RWPE1 (cell line): ENCODE measurements at places on chromosomes 3 and 15.

DNA sequence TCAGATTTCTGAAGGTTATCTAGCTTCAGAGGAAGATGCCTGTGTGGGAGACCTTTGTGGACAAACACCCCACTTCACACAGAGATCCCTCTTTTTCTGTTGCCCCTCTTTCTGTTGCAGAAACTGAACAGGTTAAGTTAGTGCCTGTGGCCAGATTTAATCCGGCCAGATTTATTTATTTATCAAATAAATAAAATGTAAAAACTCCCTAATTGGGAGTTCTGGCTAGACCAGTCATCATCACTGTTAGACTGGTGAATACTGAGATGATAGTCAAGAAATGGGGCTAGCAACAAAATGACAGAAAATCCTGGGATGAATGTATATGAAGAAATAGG lies 1.2 kb upstream of the TBC1D5 start:
- DNase-seq, result no peak

GRCh38 chr15:65379986-65380385 lies 2.2 kb upstream of the IGDCC3 start:
- no peak for DNase-seq

- DNase-seq, result no peak
These were observed 701 bp downstream of the SGO1 start for GRCh38 chr3:20185331-20185678.

DNA sequence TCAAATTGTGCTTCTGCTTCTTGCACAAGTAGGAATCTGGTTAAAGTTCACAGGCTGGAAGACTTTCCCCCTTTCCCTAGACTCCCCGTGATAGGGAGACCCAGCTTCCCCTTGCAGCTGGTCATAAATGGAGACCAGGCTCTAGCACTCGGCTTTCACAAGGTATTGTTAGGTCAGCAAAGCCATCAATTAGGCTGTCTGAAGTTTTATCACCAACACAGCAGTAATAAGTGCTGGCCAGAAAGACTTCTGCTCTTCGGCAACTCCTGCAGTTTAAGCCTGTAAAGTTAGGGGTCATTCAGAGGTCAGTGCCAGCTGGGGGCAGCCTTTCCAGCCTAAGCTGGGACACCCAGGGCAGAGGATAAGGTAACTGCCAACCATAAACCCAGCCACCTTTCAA lies 203.4 kb downstream of the MEIS2 start:
- no peak for DNase-seq

GRCh38 chr3:182802413-182803390 lies 9.4 kb downstream of the ATP11B start:
- no peak for DNase-seq

DNA sequence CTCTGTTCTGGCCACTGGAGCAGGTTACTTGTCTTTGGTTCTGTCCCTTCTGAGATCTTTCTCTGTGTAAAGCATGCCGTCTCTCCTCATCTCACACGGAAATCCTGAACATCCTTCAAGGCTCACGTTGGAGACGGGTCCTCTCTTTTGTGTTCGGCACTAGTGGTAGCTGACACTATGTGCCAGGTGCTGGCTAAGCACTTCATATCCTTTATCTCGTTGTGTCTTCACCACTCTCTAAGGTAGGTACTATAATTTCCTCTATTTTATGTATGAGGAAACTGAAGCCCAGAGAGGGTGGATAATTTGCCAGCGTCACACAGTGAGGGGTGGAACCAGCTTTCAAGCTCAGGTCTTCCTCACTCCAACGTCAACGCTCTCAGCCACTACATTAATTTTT lies 1.2 kb downstream of the IFT122 start:
- DNase-seq, result peak; percentile 10

DNA sequence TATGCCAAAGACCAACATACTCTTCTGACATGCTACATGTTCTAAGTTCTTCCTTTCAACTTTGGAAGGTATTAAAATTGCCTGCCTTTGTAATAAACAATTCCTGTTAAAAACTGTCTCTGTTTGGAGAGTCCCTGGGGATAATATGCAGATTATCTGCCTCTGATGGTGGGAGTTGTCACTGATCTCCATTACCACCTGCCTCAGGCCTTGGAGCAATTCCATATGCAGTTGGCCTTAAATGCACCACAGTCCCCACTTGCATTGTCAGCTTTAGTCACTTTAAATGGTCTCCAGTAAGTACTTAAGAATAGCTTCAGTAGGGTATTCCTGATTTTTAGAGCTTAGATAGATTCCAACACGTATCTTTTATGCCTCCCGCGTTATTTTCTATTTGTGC lies 121.1 kb upstream of the GOLIM4 start:
- DNase-seq, result no peak

- DNase-seq, result no peak
These were observed 111.2 kb downstream of the IL12A start for GRCh38 chr3:160099834-160100233.

DNA sequence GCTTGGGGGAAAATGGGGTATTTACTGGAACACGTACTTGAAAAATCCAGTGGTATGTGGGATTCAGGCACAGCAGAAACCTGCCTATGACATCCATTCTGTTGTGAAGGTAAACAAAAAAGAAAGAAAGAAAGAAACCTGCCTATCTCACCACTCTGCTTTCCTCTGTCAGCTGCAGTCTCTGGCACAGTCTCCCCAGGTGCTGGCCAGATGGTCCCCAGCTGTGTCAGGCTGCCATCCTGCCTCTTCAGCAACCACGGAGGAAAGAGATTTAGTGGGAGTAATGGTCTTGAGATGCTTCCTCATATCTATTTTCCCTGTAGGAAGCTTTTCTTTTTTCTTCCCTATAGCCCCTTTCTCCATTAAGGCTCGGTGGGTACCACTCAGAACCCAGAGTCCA lies 2.5 kb upstream of the PXYLP1 start:
- no peak for DNase-seq

DNA sequence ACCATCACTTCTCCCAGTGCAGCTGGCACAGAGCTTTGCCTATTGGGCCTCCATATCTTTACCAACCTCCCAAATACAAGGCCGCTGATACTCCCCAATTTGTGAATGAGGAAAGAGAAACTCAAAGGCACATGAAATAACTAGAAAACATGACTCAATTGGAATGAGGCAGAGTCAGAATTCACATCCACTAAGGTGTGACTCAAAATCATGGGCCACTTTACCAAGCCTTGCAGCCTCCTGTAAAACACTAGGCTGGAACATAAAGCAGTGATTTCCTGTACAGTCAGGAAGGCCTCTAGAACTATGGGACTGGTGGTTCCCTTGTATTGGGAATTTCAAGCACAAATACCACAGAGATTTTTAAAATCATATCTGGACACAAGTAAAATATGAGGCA lies 128.6 kb downstream of the DCLK3 start:
- DNase-seq, result no peak

GRCh38 chr15:51367322-51367976 lies 26.0 kb downstream of the GLDN start:
- DNase-seq, result no peak

DNA sequence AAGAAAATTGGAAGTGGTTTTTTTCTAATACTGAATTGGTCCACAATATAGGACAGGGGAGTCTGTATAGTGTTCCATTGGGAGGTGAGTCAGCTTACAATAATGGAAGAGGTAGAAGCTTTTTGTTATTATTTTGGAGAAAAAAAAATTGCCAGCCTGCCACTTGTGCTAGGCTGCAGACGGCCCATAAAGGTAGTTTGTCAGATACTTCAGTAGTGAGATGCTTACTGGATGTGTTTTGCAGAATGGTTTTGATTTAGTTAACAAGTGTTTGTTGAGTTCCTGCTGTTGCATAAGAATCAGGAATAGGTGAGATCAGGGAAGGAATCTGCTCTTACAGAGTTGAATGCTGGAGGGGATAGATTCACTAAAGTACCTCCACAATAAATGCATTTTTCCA lies 1.0 kb downstream of the DTWD1 start:
- no peak for DNase-seq

GRCh38 chr3:86785386-86785785 lies 205.6 kb downstream of the VGLL3 start:
- peak; percentile 6 for DNase-seq

GRCh38 chr3:143301031-143301901 lies 181.7 kb downstream of the CHST2 start:
- DNase-seq, result no peak

- no peak for DNase-seq
These were observed 32.4 kb downstream of the PEAK1 start for GRCh38 chr15:77387365-77388105.

GRCh38 chr3:197713477-197713822 lies 23.3 kb downstream of the RUBCN start:
- no peak for DNase-seq

GRCh38 chr3:126858887-126859286 lies 124.0 kb upstream of the PLXNA1 start:
- peak; percentile 92 for DNase-seq

DNA sequence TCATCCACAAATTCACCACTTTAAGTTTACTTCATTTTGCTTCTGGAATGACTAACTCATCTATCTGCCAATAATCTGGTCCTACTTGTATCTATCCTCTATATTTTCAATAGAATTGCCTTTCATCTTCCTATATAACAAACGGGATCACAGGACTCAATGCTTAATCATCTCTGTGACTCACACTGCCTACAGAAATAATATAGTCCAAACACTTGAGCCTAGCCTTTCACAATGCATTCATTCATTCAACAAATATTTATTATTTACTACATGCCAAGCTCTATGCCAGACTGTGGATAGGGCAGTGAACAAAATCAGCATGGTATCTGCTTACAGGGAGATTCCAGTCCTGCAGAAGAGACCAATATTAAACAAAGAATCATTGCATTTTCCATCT lies 16.6 kb upstream of the AGTR1 start:
- DNase-seq, result peak; percentile 20

- no peak for DNase-seq
These were observed 12.8 kb upstream of the MTMR10 start for GRCh38 chr15:31004220-31004733.

GRCh38 chr15:75835990-75836958 lies 7.0 kb upstream of the UBE2Q2 start:
- DNase-seq, result no peak

DNA sequence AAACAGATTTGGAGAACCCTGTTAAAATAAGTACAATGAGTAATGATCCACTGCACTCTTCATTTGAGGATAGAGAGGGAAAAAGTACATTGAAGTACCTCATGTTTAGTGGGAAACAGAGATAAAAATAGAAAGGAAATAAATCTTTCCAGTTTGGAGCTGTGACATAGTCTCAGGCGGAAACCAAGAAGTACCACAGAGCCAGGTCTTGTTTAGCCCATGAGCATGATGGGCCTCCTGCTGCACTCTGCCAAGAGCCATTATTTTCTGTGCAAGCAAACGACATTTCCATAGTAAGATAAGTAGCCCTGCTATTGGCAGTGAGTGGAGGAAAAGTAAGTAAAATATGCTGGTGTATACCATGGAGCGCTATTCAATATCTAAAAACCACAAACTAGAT lies 796.1 kb downstream of the TBL1XR1 start:
- no peak for DNase-seq

DNA sequence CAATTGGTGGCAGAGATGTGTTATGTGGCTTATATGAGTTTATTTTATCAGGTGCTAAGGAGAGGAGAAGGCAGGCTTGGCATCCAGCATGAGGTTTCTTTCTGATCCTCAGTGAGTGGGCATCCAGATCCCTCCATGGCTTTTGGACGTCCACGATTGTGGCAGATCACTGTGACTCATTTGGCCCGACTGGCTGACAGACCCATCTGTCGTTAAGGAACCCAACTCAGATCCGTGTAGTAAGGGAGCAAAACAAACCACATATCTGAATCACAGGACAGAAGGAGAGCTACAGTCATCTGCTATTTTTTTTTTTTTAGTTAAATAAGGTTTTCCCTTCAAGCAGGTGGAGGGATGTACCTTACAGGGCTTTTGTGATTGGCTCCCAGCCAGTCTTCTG lies 197.0 kb upstream of the KCNH8 start:
- DNase-seq, result no peak

DNA sequence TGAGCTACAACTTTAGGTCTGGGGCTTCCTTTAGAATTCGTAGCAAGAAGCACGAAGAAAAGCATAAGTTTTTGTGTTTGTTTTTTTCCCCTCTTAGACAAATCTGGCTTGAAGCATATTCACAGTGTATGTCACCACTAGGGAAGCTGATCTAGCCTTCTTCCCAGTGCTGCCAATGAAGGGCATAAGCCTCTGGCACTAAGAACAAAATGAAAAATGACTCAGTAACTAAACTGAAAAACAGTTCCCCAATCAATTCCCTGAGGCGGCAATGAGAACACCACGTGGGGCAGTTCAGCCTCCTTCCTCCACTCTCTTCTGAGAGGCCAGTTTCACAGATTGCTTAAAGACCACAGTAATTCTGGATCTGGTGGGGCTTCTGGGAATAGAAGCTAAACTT lies 338.1 kb downstream of the GAP43 start:
- no peak for DNase-seq

GRCh38 chr3:126156468-126156867 lies 23.9 kb downstream of the ALDH1L1 start:
- DNase-seq, result peak; percentile 48

GRCh38 chr3:46416125-46416810 lies 9.2 kb downstream of the CCRL2 start:
- DNase-seq, result no peak

GRCh38 chr3:23795096-23795495 lies 10.7 kb upstream of the UBE2E1 start:
- no peak for DNase-seq

- peak; percentile 55 for DNase-seq
These were observed 11.6 kb upstream of the SCAMP5 start for GRCh38 chr15:74983725-74984231.

- DNase-seq, result no peak
These were observed 69.4 kb downstream of the B3GALNT1 start for GRCh38 chr3:161035711-161036110.

DNA sequence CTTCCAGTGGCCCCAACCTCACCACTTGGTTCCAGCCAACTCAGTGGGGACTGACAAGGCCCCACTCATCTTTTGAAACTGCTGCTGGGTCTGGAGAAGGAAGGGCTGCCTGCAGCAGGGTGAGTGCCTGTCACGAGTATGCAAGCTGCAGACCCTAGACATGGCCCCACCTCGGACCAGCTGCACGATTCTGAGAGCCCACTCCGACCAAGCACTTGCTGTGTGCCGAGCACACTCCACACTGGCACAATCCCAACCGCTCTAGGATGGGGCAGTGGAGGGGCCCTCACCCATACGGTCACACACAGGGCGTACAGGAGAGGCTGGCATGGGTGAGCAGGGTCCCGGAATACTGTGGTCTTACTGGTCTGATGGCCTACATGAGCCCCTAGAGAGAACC lies 8.0 kb upstream of the PLXND1 start:
- DNase-seq, result no peak
